Esophagus mucosa (tissue), 1 donor: ENCODE measurements at places on chromosomes 1 and 21.

DNA sequence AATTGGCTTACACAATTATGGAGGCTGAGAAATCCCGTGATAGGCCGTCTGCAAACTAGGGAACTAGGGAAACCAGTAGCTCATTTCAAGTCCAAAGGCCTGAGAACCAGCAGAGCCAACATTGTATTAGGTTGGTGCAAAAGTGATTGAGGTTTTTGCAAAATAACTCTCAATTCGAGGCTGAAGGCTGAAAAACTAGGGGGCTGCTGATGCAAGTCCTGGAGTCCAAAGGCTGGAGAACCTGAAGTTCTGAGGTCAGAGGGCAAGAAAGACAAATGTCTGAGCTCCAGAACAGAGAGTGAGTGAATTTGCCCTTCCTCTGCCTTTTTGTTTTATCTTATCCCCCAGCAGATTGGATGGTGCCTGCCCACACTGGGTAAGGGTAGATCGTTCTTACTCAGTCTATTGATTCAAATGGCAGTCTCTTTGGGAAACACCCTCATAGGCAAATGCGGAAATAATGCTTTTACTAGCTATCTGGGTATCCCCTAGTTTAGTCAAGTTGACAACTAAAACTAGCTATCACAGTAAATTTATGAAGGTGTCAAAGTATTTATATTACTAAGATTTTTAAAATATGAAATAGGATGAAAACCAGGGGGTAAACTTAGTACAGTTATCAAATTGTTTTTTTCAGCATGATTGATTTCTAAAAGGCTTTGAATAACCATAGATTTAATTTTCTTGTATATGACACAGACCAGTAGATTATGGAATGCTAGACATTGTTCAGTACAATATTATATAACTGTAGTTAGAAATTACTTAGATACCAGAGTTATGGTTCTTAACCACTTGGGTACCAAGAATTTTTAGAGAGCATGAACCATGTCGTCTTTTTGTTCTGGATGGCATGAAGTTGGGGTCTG is 15.4 kb downstream of the RABGAP1L start:
- ATAC-seq: no peak

DNA sequence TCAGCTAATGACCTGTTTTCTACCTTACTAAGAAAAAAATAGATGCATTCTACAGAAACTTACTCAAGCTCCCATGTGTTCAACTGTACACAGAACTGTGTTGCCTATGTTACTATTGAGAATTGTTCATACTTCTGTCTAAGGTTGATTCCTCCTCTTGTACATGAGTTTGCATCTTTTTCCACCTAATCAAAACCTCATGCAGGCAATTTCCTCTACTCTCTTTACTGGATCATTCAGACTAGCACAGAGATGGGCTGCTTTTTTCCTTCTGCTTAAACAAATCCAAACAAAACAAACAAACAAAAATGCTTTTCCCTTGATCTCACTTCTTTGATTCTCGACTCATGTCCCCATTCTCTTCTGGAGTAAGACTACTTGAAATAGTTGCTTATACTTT is 58.8 kb upstream of the PTGFR start:
- ATAC-seq: no peak

GRCh38 chr21:38385427-38386175 is 112.7 kb downstream of the ERG start:
- no peak for ATAC-seq

GRCh38 chr21:46552865-46553379 is 52.0 kb downstream of the S100B start:
- peak; percentile 13 for ATAC-seq

DNA sequence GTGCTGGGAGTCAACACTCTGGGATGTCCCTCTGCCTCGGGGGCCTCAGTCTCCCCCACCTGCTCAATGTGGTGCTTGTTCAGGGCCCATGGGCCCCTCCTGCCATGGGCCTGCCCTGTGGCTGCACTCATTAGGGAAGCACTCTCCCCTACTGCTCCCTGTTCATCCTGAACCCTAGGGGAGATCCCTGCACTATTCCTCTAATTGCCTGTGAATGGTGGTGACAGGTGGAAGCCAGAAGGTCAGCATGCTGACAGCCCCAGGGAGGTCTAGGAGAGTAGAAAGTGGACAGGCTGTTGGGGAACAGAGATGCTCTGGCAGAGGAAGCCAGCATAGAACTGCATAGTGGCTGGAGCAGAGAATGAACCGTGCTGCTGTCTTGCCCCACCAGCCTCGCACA is 217.6 kb downstream of the TRABD2B start:
- ATAC-seq: no peak

DNA sequence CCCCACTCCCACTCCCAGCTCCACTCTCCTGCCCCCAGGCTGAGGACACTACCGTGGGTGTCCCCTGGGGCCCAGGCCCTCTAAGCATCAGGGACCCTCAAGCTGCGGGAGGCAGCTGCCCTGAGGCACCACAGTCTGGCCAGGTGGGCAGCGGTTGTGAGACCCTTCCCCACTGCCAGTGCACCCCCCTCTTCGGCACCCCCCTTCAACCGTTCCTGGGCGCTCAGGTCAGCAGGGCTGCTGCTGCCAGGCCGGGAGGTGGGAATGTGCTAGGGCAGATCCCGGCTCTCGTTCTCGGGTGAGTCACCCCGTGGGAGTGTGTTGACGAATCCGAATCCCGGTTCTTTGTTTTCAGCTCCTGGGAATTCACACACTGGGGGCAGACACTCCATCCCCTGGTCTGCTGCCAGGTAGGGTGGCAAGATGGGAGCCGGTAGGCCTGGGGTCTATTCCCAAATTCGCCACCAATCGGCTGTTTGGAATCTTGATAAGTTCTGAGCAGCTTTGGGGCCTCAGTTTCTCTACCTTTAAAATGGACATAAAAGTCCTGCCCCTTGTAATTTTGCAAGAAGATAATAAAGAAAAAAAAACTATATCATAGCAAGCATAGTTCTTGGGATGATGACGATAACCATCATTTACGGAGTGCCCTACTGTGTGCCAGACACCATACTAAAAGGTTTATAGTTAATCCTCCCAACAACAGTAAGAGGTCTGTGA is 28.5 kb upstream of the CASZ1 start:
- peak; percentile 74 for ATAC-seq

DNA sequence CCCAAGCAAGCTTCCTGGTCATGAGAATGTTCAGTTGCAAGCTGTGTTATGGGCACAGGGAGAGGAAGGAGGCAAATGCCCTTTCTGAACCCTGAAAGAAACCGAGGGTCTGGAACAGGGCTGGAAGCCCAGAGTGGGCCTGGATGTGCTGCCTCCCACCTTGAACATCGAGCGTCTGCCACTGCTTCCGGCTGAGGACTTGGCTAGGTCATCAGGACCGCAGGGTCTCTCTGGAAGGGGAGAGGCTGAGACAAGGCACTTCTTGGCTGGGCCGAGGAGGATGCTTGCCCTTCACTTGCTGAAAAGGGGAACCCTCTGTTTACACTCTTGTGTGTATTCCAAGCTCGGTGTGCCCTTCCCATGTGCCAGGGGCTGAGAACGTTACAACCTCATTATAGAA is 168.0 kb upstream of the C1orf174 start:
- no peak for ATAC-seq

DNA sequence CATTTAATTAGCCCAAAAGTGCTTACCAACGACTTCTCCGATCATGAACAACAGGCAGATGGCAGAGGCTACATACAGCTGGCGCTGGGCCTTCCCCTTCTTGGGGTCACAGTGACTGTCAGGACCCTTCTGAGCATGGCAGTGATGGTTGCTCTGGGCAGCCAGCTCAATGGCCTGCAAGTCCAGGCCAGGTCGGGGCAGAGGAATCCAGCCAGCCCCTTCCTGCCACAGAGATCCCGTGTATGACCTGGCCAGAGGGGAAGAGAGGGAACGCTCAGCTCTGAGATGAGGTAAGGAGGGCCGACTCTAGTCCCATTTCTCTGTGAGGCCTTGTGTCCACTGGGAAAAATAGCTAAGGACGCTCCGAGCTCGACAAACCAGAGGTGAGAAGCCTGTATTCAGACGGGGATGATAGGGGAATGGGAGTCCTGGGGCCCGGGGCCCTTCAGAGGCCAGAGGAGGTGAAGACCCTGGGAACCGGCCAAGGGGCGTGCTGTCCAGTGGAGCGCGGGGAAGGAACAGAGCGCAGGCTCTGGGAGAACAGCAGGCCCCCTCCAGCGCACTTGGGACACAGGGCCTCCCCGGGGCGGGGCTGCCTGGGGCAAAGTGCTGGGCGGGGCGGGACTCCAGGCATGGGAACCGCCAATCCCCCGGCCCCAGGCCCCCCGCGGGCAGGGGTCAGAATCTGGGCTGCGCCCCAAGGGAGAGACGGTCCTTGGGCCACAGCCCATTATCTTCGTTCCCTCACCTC is 772 bp downstream of the SLC30A2 start:
- no peak for ATAC-seq

- ATAC-seq: peak; percentile 31
Measured at GRCh38 chr1:221697923-221698425, 43.9 kb downstream of the DUSP10 start.

DNA sequence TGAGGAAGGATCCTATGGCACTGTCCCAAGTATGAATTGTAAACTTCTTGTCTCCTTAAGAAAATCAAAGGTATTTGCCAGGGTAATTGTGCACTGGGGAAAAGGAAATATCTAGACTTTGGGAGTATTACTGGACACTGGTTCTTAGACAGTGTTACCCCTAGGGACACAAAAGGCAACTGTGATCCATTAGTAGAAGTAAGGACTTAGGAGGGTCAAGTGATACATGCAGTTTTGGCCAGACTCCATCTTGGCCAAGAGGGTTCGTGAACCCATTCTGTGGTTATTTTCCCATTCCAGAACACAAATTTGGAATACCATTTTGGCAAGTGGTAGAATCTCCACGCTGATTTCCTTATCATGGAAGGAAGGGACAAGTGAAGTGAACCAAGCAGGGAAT is 98.1 kb downstream of the TM2D1 start:
- ATAC-seq: no peak

- no peak for ATAC-seq
Measured at GRCh38 chr1:51302746-51303145, 27.6 kb downstream of the TTC39A start.

- no peak for ATAC-seq
Measured at GRCh38 chr1:15410884-15411245, 1.2 kb downstream of the EFHD2 start.

DNA sequence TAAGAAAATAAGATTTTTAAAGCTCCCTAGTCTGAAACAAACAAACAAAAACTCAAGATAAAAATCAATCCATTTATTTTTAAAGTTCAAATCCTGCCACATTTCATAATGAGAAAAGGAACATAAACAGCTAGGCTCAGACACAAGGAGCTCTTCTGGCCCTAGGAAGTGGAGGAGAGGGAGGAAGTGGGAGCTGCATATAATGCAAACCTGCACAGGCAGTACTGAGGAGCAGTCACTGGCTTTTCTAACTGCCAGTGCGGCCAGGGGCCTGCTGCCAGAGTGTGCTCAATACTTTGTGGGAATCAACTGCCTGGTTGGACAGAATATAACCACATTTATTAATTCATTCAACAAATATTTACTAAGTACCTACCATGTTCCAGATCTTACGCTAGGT is 139.8 kb upstream of the SPATA6 start:
- no peak for ATAC-seq

DNA sequence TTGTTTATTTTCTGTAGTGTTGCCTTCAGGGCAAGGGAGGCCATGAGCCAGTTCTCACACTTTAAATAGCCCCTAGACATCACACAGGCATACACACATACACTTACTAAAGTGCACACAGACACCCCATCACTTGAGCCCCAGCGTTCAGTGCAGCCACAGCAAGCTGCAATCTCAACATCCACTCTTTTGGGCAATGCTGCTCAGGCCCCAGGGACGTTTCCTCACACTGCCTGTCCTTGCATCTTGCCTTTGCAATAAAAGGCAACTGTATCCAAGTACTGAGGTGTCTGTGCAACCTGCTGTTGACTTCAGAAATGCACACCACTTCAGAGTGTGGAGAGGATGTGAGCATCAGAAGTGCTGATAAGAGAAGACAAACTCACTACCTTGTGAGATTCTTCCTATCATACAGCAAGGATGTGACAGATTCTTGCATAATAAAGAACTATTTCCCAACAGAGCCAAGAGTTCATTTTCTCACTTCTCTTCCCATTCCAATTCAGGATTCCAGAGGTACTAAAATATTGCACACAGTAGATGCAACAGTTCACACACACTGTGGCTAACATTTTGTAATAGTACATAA is 36.2 kb downstream of the IRF2BP2 start:
- ATAC-seq: no peak

DNA sequence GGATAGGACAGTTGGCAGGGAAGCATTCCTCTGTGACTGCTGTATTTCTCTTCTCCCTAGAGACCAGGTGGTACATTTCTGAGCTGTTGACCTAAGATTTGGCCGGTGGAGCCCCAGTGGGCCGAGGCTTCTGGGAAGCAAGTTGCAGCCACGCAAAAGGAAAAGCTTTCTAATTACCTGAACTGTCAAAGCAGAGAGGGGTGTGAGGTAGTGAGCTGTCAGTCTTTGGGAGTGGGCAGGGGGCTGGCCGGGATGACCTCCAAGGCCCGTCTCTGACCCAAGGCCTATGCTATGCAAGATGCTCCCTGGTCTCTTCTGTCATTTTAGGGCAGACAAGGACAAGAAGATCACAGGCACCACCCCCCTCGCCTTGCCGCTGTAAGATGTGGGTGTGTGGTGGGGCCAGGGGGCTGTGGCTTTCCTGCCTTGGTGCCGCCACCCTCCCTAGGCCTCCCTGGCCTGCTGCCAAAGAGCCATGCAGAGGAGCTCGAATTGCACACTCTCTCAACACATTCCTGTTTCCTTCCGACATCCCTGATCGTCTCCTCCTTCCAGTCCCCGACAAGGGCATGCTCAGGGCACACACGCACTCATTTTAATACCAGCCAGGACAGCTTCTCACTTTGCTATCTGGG is 7.7 kb downstream of the PADI1 start:
- no peak for ATAC-seq

- ATAC-seq: no peak
Measured at GRCh38 chr1:42043182-42043581, 110.0 kb upstream of the GUCA2B start.

DNA sequence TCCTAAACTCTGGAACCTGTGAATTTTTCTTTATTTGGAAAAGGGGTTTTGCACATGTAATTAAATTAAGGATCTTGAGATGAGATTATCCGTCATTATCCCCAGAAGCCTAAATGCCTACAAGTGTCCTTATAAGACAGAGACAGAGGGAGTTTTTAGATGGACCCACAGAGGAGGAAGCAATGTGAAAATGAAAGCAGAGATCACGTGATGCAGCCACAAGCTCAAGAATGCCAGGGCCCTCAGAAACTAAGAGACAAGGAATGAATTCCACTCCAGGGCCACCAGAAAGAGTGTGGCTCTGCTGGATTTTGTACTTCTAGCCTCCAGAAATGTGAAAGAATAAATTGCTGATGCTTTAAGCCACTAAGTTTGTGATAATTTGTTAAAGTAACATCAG is 183.6 kb upstream of the UBE2U start:
- ATAC-seq: no peak
